ENCODE measurements at places on chromosomes 12 and 14.

GRCh38 chr14:83798421-83798820 is 1731.5 kb upstream of the FLRT2 start:
- DNase-seq, result no peak

DNA sequence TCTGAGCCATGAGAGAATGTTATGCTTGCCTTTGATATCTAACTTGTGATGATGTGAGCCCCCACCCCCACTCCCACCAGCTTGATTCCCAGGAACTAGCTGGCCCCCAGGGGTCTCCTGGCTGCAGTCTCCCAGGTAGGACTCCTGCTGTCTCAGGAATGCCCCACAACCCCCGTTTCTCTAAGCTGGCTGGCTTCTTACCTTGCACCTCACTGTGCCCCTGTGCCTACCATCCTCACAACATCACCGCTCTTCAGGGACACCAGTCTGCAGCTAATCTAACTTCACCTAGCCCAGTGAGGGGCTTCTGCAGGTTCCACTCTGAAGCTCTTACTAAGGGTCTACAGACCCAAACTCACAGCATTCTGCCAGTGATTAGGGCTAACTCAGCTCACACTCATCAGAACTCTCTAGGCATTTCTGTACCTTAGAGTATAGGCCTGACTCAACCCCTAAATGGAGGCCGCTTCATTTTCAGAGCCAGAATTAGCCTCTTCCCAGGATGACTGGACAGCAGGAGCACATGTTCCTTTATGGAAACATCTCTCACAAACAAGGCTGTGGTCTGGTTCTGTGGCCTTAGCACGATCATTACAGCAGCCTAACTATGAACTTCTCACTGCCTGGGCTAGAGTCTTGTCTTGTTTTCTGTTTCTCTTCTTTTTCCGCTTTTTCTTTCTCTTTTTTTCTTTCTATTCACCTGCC is 72.8 kb upstream of the IFNG-AS1 start:
- no peak for DNase-seq

DNA sequence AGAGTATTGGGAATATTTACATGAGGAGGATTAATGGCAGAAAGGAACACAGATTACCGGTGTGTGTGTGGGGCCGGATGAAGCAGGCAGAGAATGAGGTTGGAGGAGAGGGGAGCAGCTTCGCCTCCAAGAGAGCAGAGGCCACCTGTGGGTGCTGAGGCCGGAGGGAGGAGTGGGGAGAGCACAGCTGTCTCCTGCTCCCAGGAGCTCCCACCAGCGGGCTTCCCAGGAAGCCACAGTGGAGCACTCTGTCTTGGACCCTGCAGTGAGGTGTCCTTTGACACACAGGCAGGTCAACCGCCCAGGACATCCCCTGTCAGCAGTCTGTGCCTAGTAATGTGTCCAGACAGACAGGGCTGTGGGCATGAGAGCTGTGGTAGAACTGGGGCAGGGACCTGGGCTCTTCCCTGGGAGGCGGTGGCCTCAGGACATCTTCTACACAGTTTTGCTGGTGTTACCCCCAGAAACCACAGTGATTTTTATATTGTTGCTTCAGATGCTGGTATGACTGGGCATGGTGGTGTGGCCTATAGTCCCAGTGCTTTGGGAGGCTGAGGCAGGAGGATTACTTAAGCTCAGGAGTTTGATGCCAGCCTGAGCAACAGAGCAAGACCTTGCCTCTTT is 18.5 kb upstream of the AMN start:
- DNase-seq, result no peak

DNA sequence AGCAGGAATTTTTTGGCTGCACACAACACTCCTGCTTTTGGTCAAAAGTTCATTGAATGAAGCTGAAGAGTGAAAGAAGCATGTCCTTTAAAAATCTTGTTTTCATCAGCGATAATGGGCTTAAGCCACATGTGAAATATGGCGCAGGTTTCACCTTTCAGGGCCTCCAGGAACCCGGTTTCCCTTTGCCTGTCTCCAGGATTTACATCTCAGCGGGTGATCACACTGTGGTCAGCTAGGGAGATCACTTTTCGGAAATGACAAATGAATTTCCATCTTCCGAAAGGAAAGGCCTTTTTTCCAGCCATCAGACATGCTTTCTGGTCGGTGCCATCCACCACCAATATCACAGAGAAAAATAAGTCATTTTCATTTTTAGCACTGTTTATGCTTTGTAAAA is 727.1 kb upstream of the TBX3 start:
- DNase-seq, result peak; percentile 56

GRCh38 chr12:48583728-48584127 is 13.9 kb upstream of the LALBA start:
- no peak for DNase-seq

DNA sequence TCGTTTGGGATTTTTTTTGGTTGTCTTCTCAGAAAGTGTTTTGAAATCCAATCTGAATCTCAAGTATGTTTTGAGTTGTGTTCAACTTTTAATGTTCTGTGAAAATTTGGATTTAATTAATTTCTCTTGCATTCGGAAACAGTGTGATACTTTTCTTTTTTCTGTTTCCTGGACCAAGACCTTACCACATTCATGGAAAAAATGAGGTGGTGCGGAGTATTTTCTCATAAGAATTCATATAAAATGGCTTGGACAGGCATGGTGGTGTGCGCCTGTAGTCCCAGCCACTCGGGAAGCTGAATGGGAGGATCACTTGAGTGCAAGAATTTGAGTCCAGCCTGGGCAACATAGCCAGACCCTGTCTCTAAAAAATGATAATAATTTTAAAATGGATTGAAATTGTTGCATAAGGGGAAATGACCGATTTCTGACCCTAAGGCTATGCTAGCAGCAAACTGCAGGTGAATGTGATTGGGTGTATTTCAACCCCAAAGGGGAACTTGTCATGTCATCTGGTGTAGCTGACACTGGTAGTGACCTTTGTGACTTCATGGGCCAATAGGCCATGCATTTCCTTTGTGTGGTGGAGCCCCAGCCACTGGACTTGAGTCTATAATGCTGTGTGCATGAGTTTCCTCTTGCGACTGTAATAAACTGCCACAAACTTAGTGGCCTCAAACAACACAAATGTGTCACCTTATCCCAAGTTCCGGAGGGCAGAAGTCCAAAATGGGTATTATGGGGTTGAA is 123.5 kb upstream of the RFLNA start:
- DNase-seq, result no peak

- DNase-seq, result no peak
Observed at GRCh38 chr12:66002812-66003211, 127.7 kb downstream of the LLPH start.

DNA sequence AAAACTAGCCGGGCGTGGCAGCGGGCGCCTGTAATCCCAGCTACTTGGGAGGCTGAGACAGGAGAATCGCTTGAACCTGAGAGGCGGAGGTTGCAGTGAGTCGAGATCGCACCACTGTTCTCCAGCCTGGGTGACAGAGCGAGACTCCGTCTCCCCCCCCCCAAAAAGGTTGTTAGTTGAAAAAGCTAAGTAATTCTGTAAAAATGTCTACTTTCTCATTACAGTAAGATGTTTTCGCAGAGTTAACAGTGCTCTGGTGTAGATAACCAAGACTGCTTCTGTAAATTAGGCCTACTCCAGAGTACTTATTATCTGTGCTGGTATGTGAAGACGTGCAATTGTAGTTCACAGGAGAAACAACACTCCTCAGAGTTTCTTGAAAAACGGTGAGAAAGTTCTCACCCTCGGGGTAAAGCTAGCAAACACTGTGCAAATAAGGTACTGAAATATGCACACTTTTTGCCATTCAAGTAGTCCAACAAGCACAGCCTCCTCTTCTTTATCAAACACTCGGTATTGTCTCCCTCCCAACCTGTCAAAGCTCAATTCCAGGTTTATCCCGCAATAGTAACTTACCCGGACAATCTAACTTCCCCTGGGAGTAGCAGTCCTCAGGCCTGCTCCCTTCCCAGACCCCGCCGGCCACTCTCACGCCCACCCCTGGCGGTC is 974 bp downstream of the BTBD7 start:
- peak; percentile 6 for DNase-seq

GRCh38 chr12:77214136-77214535 is 148.8 kb upstream of the E2F7 start:
- peak; percentile 38 for DNase-seq

GRCh38 chr14:61321385-61322010 is at the start of gene PRKCH:
TSS of gene PRKCH (plus strand) at chr14:61321579. CDS start at chr14:61322102, 523 bp downstream.
- peak; percentile 17 for DNase-seq

- no peak for DNase-seq
Observed at GRCh38 chr12:127562816-127563215, 704.2 kb upstream of the TMEM132C start.

DNA sequence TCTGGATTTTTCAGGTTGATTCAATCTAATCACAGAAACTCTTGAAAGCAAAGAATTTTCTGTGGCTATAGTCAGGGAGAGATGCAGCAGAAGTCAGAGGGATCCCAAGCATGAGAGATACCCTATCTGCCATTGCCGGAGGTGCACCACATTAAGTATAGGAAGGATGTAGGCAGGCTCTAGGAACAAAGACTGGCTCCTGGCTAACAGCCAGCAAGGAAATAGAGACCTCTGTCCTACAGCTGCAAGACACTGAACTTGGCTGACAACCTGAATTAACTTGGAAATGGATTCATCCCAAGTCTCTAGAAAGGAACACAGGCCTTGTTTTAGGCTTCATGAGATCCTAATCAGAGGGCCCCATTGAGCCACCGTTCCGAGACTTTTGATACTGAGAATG is 364.9 kb upstream of the FLRT2 start:
- no peak for DNase-seq

GRCh38 chr14:63212209-63212608 is 8.0 kb downstream of the RHOJ start:
- DNase-seq, result no peak

- DNase-seq, result no peak
Observed at GRCh38 chr14:23670481-23670880, 34.3 kb downstream of the DHRS2 start.

DNA sequence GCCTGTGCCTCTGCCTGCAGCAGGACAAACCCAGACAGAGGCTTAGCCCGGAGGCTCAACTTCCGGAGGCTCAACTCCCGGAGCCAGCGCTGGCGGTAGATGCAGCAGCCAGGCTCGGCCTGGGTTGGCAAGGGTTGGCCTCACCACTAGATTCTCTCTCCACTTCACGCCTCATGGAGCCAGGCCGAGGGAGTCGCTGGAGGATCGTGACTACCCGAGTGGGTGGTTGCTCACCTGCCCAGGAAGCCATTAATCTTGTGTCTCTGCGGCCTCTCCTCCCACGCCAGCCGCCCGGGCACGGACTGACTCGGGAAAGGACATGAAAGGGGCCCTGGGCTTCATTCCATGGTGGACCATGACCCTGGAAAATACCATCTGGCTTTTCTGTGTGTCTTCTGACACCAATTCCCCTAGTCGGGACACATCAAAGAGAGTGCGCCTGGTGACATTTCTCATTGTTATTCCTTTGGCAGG is 20.8 kb downstream of the ESRRB start:
- DNase-seq, result no peak

- no peak for DNase-seq
Observed at GRCh38 chr14:93857500-93858283, 69.4 kb upstream of the PRIMA1 start.

DNA sequence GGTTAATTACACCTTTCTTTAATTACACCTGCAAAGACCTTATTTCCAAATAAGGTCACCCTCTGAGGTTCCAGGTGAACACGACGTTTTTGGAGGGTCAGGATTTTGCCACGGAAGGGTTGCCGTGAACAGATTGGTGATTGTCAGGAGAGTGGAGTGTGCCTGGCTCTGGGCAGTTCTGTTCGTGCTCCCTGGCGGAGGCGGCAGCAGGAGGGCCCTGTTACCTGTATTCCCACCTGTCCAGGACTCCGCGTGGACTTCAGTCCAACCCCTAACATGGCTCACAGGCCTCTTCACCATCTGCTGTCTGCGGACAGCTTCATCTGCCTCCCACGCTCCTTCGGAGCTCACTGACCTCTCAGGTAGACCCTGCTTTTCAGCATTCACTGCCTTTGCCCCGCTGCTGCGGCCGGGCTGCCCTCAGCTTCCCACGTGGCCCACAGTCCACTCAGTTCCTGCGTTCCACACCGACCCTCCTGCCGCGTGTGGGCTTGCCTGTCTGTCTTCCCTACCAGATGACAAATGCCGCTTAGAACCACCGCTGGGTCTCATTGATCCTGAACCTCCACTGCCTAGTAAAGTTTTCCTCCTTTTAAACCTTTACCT is 187.5 kb upstream of the DIO3 start:
- no peak for DNase-seq

DNA sequence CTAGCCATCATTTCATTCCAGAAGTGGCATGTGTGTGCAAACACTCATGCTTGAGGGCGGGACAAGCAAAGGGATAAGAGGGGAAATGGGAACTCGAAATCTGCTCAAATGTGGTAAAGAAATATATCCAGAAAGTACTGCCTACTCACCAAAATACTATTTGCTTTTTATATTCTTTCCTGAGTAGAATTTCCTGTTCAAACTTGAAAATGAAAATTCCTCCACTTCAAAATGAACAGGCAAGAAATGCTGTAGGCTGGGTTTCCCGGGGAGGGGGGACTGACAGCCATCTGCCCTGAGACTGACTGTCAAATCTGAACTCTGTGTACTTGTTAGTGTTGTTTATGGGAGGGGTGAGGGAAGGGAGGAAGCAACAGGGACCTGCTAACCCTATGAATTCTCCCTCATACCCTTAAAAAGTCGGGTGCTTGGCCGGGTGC is 34.6 kb downstream of the NTF3 start:
- no peak for DNase-seq

GRCh38 chr14:75459099-75459741 is 31.4 kb downstream of the JDP2 start:
- DNase-seq, result peak; percentile 87

- DNase-seq, result no peak
Observed at GRCh38 chr14:99589031-99589441, 15.0 kb downstream of the CCDC85C start.

GRCh38 chr12:90301561-90302133 is 593.0 kb upstream of the ATP2B1 start:
- no peak for DNase-seq

GRCh38 chr12:116257215-116257614 is 20.3 kb downstream of the MED13L start:
- peak; percentile 27 for DNase-seq

GRCh38 chr12:95130096-95130495 is 56.7 kb upstream of the NR2C1 start:
- peak; percentile 7 for DNase-seq

GRCh38 chr12:66633676-66634075 is 45.2 kb downstream of the GRIP1 start:
- DNase-seq, result peak; percentile 54

GRCh38 chr12:7203109-7203508 is 13.6 kb downstream of the PEX5 start:
- DNase-seq, result no peak

- DNase-seq, result peak; percentile 84
Observed at GRCh38 chr14:99562856-99563748, 40.9 kb downstream of the CCDC85C start.

DNA sequence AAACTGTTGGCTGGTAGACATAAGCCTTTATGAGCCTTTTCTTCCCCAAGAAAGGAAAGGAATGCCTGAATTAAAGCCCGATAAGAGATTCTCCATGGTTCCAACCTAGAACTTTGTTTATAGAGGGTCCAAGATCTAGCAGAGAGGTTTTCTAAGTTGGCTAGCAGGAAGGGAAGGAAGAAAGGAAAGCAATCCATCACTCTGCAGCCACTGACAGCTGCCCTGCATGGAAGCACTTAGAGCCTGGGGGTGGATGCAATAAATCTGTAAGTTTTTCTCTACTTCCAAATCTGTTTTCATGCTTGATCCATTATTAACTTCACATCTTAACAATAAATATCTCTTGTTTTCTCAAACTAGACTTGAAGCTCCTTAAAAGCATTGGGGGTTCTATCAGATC is 224.4 kb downstream of the KSR2 start:
- peak; percentile 66 for DNase-seq

GRCh38 chr12:38776647-38777046 is 128.7 kb downstream of the CPNE8 start:
- no peak for DNase-seq
